ENCODE measurements at places on chromosomes 3 and 15.

DNA sequence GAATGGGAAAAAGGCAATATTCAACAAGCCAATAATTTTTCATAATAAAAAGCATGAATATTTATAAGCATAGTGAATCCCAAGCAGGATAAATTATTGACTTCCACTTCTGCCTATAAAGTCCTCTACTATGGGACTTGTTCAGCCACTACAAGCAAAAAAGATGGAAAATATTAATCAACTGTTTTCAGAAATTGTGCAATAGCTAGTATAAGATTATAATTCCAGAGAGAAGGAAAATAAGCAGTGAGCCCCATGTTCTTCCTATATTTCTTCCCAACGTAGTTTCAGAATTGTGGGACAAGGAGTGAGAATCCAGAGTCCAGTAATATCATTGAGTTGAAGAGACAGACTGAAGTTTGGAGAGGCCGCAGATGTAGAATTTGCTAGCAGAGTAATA lies 24.3 kb downstream of the SGO1 start:
- DNase-seq, result no peak

GRCh38 chr3:53026382-53027162 lies 19.3 kb downstream of the SFMBT1 start:
- DNase-seq, result no peak

- DNase-seq, result no peak
These were observed 32.5 kb downstream of the HRH1 start for GRCh38 chr3:11186771-11187191.

DNA sequence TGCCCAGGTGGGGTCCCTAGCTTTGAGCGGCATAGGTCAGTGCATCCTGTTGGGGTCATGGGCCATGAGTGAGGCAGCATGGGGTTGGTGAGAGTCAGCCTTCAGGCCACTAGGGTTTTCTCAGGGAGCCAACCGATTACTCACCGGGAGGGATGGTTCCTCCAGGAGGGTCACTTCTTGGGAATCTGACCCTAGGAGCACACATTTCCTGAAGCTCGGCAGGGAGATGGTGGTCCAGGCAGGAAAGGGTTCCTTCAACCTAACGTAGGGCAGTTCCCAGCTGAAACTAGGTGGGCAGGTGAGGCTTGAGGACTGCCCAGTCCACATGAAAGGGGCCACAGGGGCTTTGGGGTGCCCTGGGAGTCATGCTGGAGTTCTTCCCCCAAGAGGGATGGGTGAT lies 218.0 kb downstream of the UBE3A start:
- DNase-seq, result no peak

DNA sequence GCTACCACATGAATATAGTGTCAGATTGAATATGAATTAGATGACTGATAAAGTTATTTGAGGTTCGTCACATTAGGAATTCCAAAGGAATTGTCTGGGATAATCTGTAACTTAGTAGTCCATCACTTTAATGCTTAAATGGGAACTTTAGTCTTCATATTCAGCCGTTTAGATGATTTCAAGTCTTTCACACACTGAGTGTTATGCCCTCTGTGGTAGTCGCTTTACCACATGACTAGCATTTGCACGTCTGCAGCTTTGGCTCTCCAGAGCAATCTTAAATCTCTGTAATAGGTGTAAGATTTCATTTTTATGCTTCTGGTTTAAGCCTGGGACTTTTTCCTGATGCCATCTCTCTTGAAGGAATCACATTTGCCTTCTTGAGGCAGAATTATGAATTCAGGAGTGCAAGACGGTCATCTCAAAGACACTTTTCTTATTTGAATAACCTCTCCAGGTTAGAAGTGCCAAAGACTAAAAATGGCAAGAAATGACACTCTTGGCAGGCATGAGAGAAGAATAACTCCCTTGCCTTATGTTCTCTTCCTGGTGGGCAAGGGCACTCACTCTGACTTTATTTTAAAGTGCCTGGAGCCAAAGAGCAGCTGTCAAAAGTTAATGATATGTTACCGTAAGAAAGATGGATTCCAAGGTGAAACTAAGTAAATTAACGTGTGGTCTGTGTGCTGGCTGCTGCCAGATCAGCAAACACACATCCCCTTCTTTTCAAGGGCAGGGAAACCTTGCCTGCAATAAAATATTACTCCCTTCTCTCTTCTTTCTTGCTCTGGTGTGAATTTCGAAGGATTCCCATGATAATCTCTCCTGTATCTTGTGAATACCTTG lies 153.3 kb downstream of the B3GALNT1 start:
- no peak for DNase-seq
